ENCODE measurements at places on chromosomes 2 and 18.

DNA sequence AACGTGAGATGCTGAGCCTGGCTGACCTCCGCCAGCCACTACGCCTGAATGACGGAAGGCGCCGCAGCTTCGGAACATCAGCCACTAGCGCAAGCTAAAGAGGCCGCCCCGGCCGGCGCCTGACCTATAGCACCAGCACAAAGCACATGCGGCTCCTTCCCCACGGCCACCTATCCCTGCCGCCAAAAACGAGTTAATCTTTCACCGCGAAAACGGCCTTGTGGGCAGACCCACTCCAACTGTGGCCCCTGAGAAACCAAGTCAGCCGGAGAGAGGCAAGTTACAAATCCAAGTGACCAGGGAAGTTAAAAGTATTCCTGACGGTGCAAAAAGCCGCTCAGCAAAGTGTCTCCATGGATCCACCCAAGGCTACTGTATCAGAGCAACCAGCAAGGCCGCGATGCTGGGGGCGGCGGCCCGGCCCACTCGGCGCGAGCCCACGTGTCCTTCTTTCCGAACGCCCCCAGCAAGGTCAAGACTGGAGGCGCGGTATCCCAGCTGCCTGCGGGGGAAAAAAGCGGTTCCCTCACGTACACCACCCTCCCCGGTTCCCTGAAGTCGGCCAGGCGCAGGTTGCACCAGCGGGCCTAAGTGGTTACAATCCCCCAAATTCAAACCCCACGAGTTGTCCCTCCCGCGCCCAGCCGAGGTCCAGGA lies 575 bp downstream of the HSPD1 start:
- peak; percentile 24 for DNase-seq

DNA sequence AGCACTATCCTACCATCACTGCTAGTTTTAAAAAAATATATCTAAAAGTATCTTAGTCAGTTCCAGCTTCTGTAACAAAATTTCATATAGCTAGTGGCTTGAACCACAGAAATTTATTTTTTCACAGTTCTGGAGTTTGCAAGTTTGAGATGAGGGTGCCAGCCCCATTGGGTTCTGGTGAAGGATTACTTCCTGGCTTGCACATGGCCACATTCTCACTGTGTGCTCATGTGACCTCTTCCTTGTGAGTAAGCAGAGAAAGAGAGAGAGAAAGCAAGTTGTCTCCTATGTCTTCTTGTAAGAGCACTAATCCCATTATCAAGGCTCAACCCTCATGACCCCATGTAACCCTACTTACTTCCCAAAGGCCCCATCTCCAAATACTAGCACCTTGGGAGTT lies 158.9 kb downstream of the DOK6 start:
- no peak for DNase-seq

GRCh38 chr2:198322275-198322674 lies 517.9 kb downstream of the PLCL1 start:
- no peak for DNase-seq

- no peak for DNase-seq
Measured at GRCh38 chr2:151886241-151886640, 58.0 kb upstream of the ARL5A start.

- DNase-seq = no peak
Measured at GRCh38 chr2:86022661-86023365, 82.9 kb downstream of the POLR1A start.

- no peak for DNase-seq
Measured at GRCh38 chr18:7754725-7755181, 187.6 kb downstream of the PTPRM start.

- DNase-seq = no peak
Measured at GRCh38 chr18:79601234-79601633, 78.4 kb upstream of the CTDP1 start.

DNA sequence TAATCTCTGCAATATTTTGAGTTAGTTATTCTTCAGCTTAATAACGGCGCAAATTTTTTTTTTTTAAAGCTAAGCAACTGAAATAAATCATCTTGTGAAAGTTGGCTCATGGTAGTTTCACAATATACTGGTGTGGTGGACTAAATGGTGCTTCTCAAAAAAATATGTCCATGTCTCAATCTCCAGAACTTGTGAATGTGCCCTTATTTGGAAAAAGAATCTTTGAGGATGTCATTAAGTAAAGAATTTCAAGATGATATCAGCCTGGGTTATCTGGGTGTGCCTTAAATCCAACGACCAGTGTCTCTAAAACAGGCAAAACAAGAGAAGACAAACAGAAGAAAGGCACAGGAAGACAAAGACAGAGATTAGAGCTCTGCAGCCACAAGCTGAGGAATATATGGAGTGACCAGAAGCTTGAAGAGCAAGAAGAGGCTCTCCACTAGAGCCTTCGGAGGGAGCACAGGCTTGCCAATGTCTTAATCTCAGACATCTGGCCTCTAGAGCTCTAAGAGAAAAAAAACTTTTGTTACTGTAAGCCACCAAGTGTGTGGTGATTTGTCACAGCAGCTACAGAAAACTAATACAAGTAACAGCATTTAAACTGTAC lies 71.4 kb downstream of the HNMT start:
- no peak for DNase-seq

GRCh38 chr2:190235101-190235500 lies 84.5 kb downstream of the HIBCH start:
- no peak for DNase-seq

- no peak for DNase-seq
Measured at GRCh38 chr18:50638884-50639420, 79.1 kb downstream of the MAPK4 start.

- DNase-seq = no peak
Measured at GRCh38 chr18:71707985-71708500, 836.1 kb downstream of the CBLN2 start.

- no peak for DNase-seq
Measured at GRCh38 chr18:13100942-13101658, 109.9 kb downstream of the CEP192 start.

GRCh38 chr2:29456429-29456828 lies 341.2 kb downstream of the CLIP4 start:
- DNase-seq = no peak

DNA sequence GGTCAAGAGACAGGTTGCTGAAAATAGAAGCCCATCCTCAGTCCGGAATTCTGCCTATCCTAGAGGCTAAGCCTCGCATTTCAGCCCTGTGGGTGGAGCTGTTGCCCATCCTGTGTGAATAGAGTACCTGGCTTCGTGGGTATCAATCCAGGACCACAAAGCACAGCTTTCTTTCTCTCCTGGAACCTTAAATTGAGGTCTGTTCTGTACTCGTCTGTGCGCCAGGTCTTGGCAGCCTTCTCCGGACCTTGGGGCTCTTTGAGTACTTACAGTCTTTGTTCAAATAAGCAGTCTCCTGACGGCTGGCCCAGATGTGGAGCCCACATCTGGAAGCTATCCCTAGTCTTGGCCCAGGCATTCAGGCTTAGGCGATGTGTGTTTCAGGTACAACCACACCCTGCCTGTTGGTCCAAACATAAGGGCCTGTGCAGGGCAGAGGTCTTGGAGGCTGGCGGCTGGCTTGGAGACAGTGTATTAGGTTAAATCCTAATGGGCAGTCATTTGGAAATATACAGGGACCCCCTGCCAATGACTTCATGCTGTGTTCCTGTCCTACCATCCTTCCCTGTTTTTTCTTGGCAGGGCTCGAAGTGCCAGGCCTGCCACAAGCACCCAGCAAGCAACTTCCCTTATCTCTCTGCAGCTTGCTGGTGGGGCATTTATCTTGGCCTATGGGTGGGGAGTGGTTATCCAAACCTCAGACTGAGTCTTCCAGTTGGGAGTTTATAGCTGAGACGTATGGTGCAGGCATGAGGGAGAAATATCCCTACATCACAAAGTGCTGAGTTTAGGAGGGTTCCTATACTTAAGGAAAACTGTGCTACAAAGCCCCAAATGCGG lies 294.1 kb downstream of the BCL2 start:
- DNase-seq = no peak

GRCh38 chr2:164920430-164920829 lies 34.9 kb downstream of the SLC38A11 start:
- no peak for DNase-seq

DNA sequence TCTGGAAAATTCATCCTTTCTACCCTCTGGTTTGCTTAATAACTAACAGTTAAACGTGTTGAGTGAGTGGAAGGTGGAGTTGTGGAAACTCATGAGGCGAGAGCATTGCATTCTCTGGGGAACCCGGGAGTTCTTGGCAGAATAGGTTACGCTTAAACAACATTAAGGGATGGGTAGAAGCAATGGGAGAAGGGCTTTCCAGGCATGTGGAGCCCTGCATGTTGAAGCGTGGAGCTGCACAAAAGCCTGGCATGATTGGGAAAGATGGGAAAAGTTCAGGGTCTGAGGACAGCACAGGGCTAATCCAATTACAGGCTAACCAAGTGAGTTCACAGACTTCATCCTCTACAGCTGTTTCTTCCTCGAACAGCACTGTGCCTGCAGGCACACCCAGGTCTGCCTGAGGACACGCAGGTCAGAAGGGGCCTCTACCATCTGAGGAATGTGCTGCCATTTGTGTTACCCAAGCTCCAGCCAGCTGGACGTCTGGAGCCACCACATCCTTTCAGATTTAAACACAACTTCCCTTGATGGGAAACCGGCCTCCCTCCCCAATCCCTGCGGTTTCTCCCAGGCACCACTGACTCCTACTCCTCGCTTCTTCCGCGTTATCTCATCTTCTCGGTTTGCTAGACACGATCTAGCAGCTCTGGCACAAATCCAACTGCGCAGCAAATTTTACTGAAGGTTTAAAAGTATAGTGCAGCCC lies 164.2 kb downstream of the ANTXR1 start:
- DNase-seq = no peak

GRCh38 chr18:25121442-25121841 lies 230.5 kb downstream of the ZNF521 start:
- DNase-seq = no peak

- no peak for DNase-seq
Measured at GRCh38 chr2:30938196-30938595, 130.9 kb upstream of the CAPN13 start.
